ENCODE measurements at places on chromosomes 1 and 21. TPM values are rescaled to one million over a fixed set of nuclear protein-coding genes. Genes with fewer than 3 reads are reported as not detected.

The LCE1A gene
- total RNA-seq: not detected

The HSPB7 gene
- total RNA-seq: 44.4 TPM

The TDRD10 gene
- 1.2 TPM for total RNA-seq

The NBPF1 gene
- total RNA-seq: 32.9 TPM

The ZMPSTE24 gene
- total RNA-seq: 40.5 TPM

The RHCE gene
- not detected for total RNA-seq

DNA sequence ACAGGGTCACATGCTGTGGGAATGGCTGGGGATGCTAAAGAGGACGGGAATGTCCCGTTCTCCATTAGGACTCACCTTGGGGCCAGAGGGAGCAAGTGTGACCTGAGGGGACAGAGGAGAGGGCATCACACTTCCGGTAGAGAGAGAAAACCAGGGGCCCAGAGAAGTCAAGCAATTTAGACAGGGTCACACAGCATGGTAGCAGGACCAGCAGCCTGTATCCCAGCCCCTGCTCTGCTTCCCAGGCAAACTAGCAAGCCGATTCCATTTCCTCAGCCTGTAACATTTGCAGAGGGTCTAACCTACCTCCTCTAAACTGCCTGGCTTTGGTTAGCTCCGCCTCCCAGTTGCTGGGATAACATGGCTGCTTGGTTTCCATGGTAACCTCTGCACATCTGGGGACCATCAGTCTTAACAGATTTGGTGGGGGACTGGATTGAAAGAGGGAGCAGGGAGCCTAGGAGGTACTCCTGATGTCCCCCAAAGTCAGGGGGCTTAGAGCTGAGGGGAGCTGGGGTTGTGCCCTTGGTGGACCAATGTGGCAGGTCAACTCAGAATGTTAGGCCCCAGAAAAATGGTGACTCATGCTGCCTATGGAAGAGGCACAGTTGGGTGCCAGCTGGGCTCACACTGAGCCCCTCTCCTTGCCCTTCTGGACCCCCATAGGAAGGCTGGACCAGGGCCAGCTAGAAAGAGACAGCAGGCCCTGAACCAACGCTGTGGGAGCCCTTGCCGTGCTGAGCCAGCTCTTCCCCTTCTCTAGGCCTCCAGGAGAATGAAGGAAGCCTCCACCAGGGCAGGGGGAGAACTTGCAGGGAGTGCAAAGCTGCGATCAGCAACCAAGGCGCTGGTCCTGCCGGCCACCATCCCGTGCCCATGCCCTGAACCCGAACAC lies 9.5 kb downstream of the COL16A1 start:
- H3K4me3 ChIP-seq: no peak overlapping the region
- peak overlapping the region; percentile 69 for H3K27ac ChIP-seq
- no peaks in the 10 kb centered on the region for H3K36me3 ChIP-seq
- peaks cover 32% of the 10 kb centered on the region for H3K4me1 ChIP-seq
- H3K27me3 ChIP-seq: no peaks in the 10 kb centered on the region
- DNase-seq: no peak

GRCh38 chr1:172616636-172617035 lies 42.3 kb upstream of the FASLG start:
- no peaks in the 10 kb centered on the region for H3K27me3 ChIP-seq
- H3K4me3 ChIP-seq: no peak overlapping the region
- H3K36me3 ChIP-seq: no peaks in the 10 kb centered on the region
- H3K27ac ChIP-seq: no peak overlapping the region
- no peaks in the 10 kb centered on the region for H3K4me1 ChIP-seq
- no peak for DNase-seq
